ENCODE measurements at places on chromosomes 1 and 21.

DNA sequence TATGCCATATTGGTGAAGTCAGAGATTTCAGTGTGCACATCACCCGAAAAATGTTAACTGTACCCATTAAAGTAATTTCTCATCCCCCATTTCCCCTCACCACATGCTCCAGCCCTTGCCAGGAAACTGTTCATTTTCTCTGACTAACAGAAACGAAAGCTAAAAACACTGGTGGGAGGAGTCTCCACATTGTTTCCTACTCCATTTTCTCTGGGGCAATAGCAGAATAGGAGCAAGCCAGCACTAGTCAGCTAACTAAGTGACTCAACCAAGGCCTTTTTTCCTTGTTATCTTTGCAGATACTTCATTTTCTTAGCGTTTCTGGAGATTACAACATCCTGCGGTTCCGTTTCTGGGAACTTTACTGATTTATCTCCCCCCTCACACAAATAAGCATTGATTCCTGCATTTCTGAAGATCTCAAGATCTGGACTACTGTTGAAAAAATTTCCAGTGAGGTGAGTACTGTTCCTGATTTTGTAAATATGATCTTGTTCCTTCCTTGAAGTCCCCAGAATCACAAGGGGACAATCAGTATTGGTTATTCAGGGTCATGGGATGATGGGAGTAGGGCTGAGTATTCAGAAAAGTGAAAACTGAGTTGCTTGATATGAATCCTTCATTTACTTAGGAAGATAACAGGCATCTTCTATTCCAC is at the start of gene IFI16:
IFI16 (plus strand) TSS at position 204 of the 658 bp plus-strand sequence. CDS start 4,774 bp downstream, outside the sequence.
- DNase-seq, result peak; percentile 81

DNA sequence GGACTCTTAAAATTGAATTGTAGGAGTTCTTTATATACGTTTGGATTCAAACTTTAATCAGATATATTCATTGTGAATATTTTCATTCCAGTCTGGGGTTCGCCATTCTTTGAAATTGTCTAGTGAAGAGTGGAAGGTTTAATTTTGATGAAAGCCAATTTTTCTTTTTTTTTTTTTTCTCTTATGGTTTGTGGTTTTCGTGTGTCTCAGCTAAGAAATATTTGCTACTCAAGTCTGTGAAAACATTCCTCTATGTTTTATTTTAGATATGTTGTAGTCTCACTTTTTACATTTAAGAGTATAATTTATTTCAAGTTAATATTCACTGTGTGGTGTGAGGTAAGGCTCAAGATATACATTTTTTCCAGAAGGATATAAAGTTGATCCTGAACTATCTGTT is 220.5 kb downstream of the KCNT2 start:
- DNase-seq, result no peak

- no peak for DNase-seq
Observed at GRCh38 chr1:32336963-32337675, 1.1 kb upstream of the MARCKSL1 start.

- no peak for DNase-seq
Observed at GRCh38 chr1:5986018-5986417, 6.2 kb downstream of the NPHP4 start.

GRCh38 chr1:43300378-43301094 is at the start of gene TIE1:
TIE1 (plus strand) TSS chr1:43300982; CDS start chr1:43301072, 90 bp downstream.
- DNase-seq, result no peak

GRCh38 chr1:154703170-154703569 is 95.2 kb upstream of the ADAR start:
- no peak for DNase-seq

- no peak for DNase-seq
Observed at GRCh38 chr21:45379901-45380330, 25.0 kb upstream of the COL18A1 start.

DNA sequence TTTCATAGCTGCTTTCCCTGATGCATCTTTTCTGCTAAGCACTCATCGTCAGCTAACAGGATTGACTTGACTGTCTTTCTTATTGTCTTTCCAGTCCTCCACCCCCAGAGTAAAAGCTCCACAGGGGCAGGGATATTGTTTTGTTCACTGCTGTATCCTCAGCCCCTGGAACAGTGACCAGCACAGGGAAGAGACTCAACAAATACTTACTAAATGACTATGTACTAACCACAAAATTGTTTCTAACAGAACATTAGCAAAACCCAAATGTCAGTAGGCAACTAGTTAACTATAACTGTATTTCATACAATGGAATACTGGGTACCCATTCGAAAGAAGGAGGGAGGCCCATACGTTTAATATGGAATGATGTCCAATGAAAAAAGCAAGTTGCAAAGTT is 53.0 kb downstream of the BCAR3 start:
- DNase-seq, result no peak

GRCh38 chr1:197733324-197733723 is 42.0 kb downstream of the DENND1B start:
- DNase-seq, result no peak

DNA sequence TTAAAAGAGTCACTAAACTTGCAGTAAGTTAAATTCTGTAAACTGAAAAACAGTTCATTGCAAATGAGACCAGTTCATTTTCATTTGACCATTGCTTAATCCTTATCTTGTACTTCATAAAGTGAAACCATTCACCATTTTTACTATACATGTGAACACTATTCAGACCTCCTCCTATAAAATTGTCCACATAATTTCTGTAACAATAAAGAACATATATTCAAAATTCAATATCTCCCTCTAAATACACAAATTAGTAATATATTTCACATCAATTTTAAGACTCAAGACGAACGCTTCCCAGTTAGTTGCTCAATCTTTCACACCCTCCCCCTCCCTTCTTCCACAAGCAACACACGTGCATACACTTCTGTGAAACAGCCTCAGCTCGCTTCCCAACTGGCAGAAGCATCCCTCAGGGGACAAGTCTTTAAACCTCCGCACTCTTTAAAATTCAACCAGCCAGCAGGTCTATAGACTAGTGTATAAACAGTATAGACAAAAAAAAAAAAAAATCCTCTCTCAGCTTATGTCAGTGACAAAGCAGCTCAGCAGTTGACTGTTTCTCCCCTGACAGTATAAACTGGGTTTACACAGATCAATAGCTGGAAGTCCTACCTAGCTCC is 99.6 kb downstream of the DENND1B start:
- no peak for DNase-seq

DNA sequence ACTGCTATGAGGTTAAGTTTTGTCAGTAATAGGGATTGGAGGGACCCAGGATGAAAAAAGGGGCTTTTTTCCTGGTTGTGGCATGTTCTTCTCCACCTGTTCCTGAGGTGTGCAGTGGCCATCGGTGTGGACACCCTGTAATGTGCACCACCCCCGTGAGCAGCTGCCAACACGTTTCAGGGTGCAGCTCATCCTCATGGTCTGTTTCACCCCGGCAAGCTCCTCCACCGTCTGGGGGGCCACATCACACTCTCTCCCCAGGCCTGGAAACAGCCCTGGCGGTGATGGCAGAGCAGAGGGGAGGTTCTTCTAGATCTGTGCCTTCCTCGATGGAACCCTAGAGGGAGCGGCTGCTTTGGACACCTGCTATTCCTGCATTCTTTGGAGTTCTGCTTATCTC is 435.4 kb downstream of the MATN1 start:
- no peak for DNase-seq

DNA sequence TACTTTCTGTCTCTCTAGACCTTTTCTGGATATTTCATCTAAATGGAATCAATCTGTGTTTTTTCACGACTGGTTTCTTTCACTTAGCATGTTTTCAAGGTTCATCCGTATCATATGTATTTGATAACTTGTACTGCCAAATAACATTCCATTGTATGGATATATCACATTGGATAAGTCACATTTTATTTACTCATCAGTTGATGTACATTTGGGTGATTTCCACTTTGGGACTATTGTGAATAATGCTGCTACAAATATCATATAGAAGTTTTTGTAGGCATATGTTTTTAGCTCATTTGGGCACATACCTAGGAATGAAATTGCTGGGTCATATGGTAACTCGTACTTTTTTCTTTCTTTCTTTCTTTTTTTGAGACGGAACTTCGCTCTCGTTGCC is 6.7 kb downstream of the HMGN2 start:
- DNase-seq, result no peak

All from NCI-H460 (cell line).